ENCODE measurements at places on chromosomes 16 and 17.

GRCh38 chr16:88477631-88478519 lies 24.8 kb downstream of the ZFPM1 start:
- DNase-seq = no peak

- DNase-seq = no peak
These were observed 943 bp downstream of the DYNC1LI2 start for GRCh38 chr16:66750279-66751052.

DNA sequence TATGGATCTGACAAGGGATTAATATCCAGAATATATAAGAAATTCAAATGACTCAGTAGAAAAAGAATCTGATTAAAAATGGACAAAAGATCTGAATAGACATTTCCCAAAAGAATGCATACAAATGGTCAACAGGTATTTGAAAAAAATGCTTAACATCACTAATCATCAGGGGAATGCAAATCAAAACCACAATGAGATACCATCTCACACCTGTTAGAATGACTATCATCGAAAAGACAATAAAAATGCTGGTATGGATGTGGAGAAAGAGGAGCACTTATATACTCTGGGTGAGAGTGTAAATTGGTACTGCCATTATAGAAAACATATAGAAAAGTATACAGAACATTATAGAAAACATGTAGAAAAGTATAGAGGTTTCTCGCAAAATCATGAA lies 16.4 kb upstream of the HS3ST2 start:
- no peak for DNase-seq

DNA sequence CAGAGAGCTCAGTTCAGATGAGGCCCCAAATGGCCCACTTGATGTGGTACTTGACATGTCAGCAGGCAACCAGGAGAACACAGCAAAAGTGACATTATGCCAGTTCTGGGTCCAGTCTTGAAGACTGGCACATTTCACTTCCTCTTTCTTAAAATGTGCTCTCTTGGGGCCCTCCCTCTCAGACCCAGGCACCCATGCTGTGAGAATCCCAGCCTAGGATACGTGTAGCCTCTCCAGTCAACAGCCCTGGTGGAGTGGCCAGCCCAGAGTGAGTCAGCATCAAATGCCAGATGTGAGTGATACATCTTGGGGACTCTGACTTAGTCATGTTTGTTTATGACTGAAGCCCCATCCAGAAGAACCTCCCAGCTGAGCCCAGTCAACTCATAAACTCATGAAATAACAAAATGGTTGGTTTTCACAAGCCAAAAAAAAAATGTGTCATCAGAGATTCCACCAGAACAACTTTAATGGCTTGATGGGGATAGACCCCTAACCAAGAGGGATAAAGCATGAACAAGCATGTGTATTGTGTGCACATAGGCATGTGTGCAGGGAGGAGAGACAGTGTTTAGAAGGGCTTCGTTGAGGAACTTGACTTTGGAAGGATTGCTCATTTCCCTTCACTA lies 82.5 kb upstream of the TNRC6C start:
- no peak for DNase-seq

GRCh38 chr16:84069540-84069939 lies 26.9 kb upstream of the SLC38A8 start:
- DNase-seq = no peak

DNA sequence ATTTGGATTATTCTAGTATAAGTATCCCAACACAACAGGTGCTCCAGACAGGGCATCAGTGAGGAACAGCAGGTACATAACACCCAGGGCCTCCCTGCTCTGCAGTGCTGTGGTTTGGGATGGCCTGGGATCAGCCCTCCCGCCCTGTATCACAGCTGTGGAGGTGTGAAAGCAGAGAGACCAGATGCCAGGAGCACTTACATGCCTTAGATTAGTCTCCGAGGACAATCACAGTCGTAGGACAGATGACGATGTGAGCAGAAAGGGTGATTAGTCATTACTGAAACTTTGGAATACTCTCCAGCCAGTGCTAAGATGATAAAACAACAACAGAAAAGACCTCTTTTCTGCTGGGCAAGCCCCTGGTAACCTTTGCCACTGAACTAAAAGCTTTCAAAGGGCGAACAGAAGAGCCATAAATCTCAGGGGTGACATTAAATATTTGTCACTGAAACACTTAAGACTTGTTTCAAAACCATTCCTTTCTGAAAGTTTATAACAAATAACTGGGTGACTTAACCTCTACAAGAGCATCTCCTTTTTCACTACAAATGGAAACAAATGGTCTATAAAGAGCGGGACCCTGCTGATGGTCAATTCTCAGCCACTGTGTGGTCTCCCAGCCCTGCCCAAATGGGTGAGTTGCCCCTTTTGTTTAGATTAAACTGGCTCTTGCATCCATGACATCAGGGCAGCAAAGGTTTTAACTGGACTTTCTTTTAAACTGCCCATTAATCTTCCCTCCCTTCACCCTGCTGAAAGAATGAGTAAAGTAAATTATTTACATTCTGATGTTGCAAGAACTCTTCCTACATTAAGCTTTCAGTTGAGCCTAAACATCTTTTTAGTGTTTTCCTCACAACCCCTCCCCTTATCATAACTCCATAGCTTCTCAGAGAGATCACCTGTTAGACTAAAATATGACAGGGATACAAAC lies 183.1 kb upstream of the COX10 start:
- DNase-seq = no peak

DNA sequence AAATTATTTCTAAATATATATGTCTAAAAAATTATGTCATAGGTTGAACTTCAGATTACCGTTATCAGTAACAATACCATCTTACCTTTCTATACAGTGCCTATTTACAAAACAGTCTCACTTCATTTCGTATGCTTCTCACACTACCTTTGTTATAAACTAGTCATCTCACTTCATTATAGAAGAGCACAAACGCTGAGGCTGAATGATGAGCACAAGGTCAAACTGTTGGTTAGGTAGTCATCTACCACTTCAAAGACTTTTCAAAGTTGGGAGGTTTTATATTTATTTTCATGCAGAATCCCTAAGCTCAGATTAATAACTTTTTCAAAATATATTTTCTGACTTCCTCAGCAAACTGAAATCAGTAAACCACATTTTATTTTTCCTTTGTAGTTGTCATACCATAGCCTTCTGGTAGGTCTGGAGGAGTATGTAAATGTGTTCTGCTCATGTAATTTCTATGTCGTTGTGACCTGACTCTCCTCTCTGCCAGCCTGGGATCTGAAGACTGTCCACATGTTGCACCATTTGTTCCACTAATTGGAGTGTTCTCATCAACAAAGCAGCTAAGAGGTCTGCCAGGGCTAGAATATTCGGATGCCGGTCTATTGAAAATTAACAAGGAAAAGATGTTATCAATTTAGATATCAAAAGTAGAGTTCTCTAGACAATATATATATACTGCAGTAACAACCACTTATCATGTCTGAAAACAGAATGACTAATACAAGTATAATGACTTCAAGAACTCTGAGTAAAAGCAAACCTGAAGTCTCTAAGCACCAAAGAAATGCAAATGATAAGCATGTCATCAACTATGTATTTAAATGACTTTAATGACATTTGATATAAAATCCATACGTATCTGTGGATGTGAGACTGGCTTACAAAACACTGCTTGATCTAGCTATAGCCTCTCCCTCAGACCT lies 73.9 kb downstream of the CEP95 start:
- no peak for DNase-seq

Measured in ureter (tissue), 1 donor.